Activated CD4-positive, alpha-beta T cell treated with anti-CD3 and anti-CD28 coated beads for 24 hours (primary cell): ENCODE measurements at places on chromosomes 2 and 18.

DNA sequence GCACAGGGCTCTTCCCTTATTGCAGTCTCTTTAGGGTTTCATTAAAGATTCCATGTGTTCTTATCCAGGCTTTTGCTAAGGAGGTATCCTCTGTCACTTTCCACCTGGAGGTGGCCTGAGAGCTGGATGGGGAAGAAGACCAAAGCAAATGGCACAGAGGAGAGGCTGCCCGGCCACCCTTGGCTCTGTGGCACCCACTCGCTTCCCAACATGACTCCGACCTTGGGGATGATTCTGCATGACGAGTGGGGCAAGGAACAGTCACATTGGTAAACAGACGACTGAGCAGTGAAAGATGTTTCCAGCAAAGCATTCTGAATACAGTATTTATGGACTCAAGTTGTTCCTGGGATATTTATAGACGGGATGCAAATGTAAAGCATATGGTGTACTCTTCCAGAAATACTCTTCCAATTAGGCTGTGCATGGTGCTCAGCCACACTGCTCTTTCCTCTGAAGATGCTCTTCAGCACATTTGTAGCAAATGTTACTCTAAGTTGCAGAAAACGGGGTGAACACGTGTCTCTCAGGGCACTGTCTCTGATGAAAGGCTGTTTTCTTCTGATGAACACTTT lies 377.1 kb upstream of the HS6ST1 start:
- DNase-seq = no peak

GRCh38 chr18:28820353-28820752 lies 643.4 kb upstream of the CDH2 start:
- no peak for DNase-seq

GRCh38 chr2:11788461-11789124 lies 42.2 kb downstream of the LPIN1 start:
- no peak for DNase-seq

- no peak for DNase-seq
Measured at GRCh38 chr2:210795506-210795905, 239.1 kb downstream of the CPS1 start.

DNA sequence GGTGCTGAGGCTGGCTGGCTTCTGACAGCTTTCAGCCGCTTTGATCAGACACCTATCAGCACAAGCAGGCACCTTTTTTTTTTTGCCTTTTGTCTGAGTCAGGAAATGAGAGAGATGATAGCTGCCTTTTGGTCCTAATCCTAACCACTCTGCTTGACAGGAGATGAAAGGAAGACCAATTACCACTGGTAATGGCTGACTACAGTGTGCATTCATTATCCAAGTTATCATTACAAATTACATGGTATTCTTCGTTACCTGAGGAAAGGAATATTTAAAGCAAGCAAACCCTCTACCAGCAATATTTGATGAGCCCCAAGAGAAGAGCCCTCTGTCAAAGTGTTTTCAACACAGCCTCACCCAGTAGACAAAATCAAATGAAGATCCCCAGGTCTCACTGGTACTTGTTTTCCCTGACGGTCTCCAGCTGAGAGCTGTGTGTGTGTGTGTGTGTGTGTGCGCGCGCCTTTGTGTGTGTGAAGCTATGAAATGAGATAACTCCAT lies 925.7 kb downstream of the DCDC2C start:
- no peak for DNase-seq

DNA sequence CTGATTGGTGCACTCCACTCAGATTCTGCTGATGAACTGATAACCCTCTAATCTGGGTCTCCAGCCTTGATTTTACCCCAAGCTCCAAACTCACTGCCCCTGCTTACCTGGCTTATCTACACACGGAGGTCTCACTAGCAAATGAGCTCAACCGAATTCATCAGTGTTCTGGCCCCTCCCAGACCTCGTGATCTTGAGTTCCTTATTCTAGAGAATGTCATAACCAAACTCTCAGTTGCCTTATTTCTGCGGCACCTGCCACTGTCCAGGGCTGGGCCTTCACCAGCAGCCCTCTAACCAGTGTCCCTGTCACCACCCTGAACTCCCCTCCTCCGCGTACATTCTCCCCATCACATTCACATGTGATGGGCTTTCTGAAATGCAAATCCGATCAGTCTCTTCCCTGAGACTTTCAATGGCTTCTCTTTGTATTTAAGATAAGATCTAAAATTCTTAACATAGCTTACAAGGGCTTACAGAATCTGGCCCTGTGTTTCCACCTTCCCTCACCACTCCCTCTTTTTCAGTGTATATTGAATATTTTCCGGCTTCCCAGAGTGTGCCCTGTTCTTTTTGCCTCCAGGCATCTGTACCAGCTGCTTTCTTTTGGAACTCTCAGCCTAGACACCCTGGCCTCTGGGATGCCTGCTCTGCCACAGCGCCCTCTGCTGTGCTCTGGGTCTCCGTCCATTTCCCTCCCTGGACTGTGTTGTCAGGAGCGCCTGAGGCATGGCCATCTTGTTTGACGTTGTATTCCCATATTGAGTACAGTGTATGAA lies 31.1 kb downstream of the NAB1 start:
- DNase-seq = peak; percentile 30

DNA sequence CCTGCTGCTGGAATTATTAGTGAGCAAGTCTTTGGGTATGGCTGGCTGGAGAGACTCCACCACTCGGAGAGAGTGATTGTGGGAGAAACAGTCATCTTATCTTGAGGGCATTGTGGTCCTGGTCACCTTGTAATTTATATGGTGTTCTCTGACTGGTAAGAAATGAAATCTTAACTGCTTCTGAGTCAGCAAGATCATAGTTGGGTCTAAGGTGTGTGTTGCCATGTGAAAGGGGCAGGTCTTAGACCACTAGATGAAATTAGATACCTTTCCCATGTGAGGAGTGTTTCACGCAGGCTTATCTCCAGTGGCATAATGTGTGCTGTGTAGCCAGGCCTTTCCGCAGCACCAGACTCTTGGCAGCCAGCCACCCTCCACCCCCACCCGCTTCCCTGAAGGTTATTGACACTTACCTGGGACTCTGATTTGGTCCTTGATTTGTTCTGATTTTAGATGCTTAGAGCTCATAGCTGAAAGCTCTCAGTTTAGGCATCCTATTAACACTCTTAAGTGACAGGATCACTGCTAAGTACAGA lies 7.7 kb downstream of the MAPRE3 start:
- no peak for DNase-seq

GRCh38 chr2:72548081-72548764 lies 277.6 kb downstream of the EXOC6B start:
- DNase-seq = no peak

GRCh38 chr2:241500431-241500975 lies 7.9 kb downstream of the STK25 start:
- no peak for DNase-seq

DNA sequence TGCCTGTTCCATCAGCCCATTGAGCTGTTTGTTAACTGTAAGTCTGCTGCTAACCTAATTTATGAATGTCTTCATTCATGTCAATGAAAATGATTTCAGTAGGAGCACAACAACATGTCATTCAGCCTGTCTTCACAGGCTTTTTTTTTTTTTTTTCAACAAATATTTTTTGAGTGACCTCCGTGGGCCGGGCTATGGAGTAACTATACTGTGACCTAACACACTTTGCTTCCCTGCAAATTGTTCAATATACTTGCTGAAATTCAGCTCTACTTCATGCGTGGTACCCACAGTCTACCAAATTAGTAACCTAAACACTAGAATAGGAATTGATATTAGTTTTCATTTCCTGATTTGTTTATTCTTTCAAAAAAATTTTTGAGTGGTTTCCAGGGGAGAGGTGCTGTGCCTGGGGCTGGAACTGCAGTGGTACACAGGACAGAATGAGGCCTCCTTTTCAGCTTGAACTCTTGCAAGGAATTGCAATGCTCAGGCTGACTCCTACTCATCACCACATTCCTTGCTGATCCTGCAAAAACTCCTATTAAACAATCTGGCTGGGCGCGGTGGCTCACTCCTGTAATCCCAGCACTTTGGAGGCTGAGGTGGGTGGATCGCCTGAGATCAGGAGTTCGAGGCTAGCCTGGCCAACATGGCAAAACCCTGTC lies 87.1 kb downstream of the CDH20 start:
- no peak for DNase-seq

GRCh38 chr2:150889141-150889540 lies 372.5 kb downstream of the RBM43 start:
- DNase-seq = no peak

DNA sequence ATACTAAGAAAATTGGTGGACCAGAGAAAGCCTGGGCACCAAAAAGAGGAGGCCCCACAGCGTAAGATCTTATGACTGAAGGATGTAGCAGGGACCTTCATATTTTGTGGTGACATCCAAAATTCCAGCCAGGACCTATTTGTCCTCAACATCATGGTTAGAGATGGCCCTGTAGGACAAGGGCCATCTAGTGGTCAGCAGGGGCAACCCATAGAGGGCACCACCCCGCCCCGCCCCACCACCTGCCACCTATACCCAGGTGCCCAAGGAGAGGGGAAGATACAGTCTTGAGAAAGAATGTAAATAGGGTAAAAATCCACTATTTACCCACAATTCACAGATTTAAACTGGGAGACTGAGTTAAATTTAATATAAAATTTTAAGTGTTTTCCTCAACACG lies 59.6 kb upstream of the TMEM163 start:
- no peak for DNase-seq

DNA sequence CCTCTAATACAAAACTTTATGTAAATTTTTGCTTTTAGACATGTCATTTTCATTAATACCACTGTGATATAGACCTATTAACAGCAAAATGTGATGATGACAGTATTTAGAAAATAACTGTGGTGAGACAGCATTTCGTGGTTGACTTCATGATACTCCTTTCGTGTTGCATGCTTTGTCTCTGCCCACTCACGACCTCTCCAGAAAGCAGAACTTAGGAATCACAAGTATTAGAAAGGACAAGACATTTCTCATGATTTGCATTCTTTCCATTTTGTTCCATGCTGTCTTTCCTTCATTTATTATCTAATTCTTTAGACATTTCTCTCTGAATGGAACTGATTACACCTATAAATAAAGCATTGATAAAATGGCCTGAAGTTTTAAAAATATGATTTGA lies 85.2 kb upstream of the POU3F3 start:
- no peak for DNase-seq

GRCh38 chr18:44944461-44944860 lies 263.8 kb downstream of the SETBP1 start:
- DNase-seq = no peak

DNA sequence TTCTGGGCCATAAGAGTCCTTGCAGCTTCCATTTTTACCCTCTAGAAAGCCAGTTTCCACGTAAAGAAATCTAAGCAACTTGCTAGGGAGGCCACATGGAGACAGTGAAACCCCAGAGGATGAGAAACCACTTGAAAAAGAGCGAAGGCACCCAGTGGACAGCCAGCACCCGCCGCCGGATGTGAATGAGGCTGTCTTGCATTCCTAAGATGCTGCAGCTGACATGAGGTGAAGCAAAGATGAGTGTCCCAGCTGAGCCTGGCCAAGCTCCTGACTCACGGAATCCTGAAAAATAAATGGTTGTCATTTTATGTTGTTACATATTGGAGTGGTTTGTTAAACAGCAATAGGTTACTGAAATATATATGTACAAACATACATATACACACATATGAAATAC lies 65.9 kb upstream of the STPG4 start:
- no peak for DNase-seq

DNA sequence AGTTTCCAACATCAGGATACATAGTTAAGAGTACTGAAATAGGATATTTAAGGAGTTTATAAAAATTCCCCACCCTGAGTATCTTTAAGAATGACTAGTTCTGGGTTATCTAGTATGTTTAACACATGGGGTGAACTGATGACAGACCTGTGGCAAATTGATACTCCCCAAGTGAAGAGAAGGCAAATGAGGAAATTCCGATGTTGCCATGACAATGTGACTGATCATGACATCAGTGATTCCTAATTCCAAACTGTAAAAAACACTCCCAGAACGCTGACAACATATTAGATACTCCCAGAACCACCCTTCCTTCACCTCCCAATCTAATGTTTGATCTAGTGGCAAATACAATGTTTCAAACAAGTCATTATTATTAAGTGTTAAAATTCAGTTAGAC lies 77.6 kb downstream of the RBMS1 start:
- DNase-seq = no peak

DNA sequence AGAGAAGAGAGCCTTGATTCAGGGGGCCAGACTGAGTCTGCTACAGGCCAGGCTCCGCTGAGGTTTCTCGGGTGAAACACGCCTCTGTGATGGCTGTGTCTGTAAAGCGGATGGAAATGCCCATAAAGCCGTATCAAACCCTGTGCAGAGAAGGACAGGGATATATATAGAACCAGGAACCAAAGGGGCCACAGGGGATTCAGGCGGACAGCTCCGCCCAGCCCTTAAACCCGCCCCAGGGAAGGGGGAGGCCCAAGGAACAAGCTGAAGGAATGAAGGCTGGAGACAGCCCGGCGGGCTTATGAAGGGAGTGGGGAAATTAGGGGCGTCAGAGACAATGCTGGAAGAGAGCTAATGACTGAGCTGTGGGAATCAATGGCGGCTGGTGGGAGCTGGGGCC lies 42.1 kb downstream of the NHEJ1 start:
- no peak for DNase-seq

DNA sequence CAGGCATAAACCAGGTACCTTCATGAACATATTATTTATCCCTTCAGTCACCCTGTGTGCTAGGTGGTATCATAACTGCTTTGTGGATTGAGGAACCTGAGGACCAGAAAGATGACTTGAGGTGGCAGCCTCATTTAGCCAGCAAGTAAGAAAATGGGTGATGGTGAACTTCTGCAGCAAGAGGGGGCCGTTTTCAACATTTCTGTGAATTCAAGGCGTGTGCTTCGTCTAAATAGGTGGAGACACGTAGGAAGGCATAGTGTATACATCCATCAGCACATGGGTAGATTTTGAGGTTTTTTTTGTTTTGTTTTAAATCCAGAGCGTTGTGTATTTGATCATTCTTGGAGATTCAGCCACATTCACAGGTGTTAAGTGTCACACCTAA lies 118.7 kb downstream of the SPTBN1 start:
- no peak for DNase-seq

GRCh38 chr18:38076346-38077070 lies 510.9 kb upstream of the CELF4 start:
- DNase-seq = no peak

- DNase-seq = no peak
Measured at GRCh38 chr18:54433368-54433767, 75.7 kb downstream of the C18orf54 start.

DNA sequence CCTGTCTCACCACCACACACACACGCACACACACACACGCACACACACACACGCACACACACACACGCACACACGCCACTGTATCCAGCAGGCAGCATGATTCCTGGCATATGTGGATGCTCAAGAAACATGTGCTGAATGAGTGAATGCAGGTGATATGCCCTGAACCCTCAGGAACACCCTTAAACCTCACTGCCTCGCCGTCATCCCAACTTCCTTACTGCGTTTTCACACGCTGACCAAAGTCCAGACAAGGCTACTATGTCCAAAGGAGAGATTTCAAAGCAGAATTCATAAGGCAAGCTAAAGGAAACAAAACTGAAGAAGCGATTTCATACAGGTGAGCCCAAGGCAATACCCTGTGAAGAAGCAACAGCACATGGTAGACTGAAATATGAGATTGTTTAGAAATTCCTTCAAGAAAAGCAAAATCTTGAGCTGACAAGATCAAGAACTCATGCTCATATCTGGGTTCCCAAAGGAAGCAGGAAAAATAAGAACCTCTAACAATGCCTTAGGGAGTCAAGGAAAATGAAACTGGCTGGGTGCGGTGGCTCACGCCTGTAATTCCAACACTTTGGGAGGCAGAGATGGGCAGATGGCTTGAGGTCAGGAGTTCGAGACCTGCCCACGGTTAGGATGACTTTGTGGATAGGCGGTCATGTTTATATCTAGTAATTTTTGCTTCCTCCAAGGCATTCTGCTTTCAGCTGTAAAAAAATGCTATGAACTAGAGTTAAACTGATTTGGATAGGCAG lies 69.1 kb downstream of the TNFRSF11A start:
- no peak for DNase-seq

GRCh38 chr2:120313695-120314615 lies 32.0 kb upstream of the INHBB start:
- no peak for DNase-seq
